ENCODE measurements at places on chromosomes 5 and 9.

- DNase-seq: no peak
These were observed 58.6 kb upstream of the RANBP3L start for GRCh38 chr5:36360307-36360706.

GRCh38 chr9:93390953-93391515 is 60.5 kb upstream of the FAM120A start:
- no peak for DNase-seq

GRCh38 chr9:135336722-135337527 is 142.7 kb upstream of the PPP1R26 start:
- DNase-seq: no peak

- no peak for DNase-seq
These were observed 91.2 kb upstream of the PAM start for GRCh38 chr5:102663749-102664530.

DNA sequence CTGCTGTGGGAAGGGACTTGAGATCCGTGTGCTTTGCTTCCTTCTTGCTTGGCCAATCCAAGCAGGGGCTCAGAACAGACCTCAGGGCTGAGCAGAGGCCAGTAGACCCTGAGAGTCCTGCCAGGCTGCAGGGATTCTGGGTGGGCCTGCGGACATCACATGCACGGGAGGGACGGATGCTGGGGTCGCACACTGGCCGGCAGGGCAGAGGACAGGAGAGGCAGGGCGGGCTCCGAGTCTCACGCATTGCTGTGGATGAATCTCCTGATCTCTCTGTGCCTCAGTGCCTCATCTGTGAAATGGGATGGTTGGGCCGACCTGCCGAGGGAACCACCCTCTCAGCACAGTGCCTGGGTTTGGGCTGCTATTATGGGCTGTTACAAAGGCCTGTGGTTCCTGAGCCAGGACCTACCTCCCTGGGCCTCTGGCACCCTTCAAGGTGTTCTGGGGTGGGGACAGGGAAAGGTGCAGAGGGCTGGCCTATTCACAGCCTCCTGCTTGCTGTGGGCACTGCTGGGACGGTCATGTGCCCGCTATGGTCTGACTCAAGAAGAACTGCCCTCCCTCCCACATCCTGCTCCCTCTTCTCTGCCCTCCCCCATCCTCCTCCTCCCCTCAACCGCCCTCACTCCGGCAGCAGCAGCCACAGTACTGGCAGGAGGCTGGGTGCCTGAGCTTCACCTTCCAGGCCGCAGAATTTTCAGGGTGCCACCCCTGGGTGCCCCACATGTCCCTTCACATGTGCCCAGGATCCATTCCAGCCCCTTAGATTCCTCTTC is 43.3 kb downstream of the NCS1 start:
- no peak for DNase-seq

GRCh38 chr5:57841676-57842363 is 359.2 kb upstream of the ACTBL2 start:
- DNase-seq: no peak

GRCh38 chr5:68452286-68452685 is 236.7 kb downstream of the PIK3R1 start:
- no peak for DNase-seq

- no peak for DNase-seq
These were observed 77.8 kb downstream of the MVB12B start for GRCh38 chr9:126404459-126404858.

DNA sequence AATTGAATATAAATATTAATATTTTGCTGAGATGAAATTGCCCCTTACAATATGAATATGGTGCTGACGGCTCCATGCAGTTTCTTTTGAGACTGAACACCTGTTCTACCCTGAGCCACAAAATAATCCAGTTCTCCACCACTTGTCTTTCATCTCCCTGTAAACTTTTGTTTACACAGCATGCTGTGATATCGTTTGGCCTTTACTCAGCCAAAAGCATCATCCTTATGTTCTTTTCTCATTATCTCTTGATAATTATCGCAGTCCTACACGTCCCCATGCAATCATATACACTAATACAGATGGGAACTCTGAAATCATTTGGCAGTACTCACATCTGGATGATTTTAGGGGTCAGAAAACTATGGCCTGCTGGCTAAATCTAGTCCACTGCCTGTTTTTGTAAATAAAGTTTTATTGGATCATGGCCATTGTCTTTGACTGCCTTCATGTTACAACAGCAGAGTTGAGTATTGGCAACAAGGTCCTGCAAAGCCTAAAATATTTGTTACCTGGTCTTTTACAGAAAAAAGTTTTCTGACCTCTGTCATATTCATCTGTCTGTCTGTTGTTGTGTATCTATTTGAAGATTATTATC is 53.3 kb downstream of the AOPEP start:
- no peak for DNase-seq

All from stimulated activated CD8-positive, alpha-beta memory T cell treated with anti-CD3 and anti-CD28 coated beads, Interleukin-4, amount 100 ng/mL, for 4 hours (primary cell).